ENCODE measurements at places on chromosomes 12 and 14.

GRCh38 chr12:110861729-110862128 lies 14.9 kb downstream of the CCDC63 start:
- no peak for DNase-seq

DNA sequence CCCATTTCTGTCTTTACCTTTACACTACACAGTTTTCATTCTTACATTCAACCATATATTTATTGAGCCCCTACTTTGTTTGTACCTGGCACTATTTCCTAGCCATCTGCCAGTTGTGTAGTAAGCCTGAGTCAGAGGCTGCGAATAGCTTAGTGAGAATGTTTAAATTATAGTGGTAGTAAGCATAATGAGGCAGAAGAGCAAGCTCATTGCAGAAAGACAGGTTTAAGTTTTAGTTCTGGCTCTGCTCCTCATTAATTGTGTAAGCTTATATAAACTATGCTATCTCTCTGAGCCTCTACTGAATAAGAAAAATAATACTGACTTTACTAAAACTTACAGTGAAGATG lies 123.5 kb downstream of the NAV3 start:
- DNase-seq, result no peak

DNA sequence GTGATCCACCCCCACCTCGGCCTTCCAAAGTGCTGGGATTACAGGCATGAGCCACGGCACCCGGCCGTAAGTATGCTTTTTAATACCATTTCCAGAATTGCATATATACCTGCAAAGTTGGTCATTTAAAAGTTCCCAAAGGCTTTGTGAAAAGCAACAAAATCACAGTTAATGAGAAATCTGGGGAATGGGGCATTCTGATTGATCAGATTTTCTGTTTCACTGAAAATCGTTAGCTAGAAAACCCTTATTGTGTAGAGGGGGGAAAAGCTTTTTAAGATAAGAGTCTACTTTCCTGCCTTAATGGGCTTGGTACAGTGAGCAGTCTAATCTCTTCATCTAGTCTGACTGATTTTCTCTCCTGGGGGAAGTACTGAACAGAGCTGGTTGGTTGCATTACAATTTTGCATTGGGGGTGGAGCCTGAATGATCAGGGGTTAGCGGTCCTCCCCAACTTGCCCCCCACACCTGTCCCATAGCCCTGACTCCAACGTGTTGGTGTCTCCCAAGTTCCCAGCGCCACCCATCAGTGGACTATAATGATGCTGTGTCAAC lies 23.8 kb downstream of the IL31 start:
- DNase-seq, result no peak

GRCh38 chr14:62546862-62547474 lies 498.3 kb downstream of the KCNH5 start:
- DNase-seq, result no peak

DNA sequence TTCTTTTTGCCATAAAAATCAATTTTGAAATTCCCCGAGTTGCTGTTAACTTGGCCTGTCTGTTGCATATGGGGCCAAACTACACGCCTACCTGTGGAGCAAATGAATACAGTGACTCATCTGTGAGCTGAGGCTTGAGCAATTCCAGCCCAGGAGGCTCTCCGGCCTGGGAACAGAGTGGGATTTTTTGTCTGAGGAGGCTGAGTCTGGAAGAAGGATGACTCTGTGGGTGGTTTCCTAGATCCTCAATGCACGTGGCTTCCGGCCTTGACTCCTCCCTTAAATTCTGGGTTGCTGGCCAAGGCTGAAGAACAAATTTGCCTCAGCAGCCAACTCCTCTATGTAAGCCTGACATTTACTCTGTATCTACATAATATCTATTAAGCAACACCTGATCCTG lies 124.1 kb downstream of the SSPN start:
- DNase-seq, result no peak

- peak; percentile 38 for DNase-seq
Measured at GRCh38 chr12:53751336-53752191, at the start of gene CISTR. TSS of gene CISTR (minus strand) at chr12:53751979.

DNA sequence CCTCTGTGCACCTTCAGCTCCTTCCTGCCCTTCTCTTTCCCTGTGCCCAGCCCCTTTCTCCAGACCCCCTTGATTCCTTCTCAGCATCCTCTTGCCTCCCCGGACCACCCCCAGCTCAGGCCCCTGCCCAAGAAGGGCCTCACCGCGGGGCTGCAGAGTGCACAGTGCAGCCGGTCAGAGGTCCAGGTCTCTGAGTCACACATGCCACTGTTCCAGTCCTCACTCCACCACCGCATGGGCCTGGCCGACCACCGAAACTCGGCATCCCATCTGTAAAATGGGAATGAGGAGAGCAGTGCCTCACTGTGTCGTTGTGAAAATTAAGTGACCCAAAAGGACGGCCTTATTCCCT lies 13.3 kb downstream of the BDKRB1 start:
- DNase-seq, result no peak

DNA sequence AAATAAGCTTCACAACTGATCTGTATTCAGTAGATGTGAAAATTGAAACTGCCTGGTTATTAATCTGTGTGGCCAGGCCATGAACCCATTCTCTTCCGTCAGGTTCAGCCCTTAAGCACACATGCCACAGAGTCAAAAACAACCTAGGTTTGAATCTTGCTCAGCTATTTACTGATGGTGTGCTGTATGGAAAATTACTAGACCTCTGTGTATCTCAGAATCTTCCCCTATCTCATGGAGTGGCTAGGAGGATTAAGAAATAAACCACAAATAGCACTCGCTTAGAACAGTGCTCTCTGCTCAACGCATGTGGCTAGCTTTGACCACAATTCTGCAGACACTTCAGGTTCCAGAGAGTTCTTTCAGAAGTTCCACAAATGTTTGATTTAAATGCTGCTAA lies 240.7 kb upstream of the PLEKHG7 start:
- DNase-seq, result no peak

DNA sequence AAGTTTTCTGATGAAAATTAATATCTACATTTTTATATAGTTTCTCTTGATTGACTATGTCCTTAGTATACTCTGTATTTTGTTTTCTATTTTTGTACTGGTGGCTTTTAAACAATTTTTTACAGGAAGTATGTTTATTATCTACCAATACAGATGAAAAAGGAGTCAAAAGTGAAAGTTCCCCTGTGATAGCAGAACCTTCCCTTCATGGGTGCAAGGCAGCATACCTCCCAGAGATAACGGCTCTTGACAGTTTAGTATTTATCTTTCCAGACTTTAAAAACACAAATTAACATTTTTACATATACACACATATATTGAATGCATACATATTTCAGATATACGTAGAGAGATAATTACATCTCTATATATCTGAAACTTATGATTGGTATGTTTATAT lies 17.1 kb upstream of the FAM234B start:
- DNase-seq, result no peak

DNA sequence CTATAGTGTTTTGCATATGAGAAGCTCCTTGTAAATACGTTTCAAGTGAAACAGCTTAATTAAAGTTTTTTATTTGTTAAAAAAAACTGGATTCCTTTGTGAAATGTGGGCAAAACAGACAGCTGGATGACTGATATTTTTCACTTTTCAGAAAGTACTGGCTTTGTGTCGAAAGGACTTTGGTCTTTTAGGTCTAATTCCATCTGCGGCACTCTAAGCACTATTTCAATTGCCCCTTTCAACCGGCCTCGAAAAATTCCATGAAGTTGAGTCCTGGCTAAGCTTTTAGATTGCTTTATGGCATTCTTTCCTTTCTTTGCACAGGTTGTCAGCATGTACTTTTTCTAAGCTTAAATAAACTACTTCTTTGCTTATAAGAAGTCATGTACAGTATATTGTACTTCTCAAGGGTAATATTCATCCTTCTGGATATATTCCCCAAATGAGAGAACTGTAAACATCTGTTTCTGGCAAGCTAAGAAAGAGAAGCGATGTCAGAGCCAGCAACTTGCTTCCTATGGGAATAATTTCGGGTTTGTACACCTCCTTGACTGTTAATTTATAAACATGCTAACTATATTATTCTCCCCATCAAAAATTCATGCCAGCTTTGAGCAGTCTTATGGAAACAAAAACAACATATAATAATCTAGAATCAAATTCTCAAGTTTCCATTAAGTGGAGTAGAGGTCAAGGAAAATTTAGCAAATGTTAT lies 611.3 kb downstream of the ETNK1 start:
- no peak for DNase-seq

- no peak for DNase-seq
Measured at GRCh38 chr12:13562915-13563742, 366.6 kb downstream of the EMP1 start.

DNA sequence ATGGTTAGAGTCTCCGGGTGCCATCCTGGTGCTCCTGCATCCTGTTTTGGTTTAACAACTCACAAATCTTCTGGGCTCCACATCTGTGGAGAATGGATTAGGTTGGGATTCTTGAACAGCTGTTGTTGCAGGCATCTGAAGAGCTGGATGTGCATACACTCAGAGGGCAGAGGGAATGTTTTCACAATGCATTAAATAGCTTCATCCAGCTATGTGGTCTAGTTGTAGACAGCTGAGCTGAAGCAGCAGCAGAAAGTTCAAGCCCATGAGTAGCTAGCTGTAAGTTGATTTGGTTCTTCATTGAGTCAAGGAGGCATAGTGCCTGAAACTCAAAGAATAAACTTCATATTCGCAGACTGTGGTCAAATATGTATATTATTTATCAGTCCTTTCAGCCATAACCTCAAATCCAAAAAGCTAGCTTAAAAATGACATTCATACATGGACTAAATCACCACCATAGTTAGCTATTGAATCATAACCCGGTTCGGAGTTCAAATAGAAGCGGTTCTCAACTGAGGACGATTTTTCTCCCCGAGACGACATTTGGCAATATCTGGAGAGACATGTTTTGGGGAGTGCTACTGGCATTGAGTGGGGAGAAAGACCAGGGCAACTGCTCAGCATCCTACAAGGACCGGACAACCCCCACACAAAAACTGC lies 858 bp upstream of the ANKRD13A start:
- no peak for DNase-seq

DNA sequence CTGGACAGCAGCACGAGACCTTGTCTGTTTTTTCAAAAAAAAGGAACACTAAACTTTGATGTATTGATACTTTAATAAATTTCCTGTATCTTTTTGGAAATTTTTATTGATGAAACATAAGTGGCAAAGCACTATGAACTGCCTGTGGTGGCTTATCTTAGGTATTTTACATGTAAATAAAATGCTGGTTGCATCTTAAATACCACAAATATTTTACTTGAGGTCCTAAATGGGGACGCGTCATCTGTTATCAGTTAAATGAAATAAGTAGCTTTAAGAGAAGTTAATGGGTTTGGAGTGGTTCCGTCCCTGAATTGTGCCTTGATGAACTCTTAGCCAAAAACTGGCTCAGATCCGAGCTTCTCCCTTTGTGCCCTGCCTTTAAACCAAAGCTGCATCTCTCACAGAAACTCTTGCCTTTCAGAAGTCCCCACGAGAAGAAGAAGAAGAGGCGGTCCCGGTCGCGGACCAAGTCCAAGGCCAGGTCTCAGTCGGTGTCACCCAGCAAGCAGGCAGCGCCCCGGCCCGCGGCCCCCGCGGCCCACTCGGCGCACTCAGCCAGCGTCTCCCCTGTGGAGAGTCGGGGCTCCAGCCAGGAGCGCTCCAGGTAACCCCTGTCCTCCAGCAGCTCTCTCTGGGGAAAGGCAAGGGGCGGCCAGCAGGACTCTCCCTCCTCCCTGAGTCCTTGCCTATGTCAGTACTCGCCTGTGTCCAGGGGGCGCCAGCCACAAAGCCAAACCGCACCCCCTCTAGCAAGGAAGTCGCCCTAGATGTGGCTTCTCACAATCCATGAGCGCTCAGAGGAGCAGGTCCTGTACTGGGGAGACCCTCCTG lies 31.2 kb upstream of the MMP17 start:
- DNase-seq, result no peak

GRCh38 chr14:68036202-68036601 lies 216.6 kb downstream of the RAD51B start:
- DNase-seq, result no peak

- DNase-seq, result peak; percentile 74
Measured at GRCh38 chr14:89027097-89027740, 202.8 kb downstream of the TTC8 start.

- no peak for DNase-seq
Measured at GRCh38 chr12:131047789-131048610, 94.3 kb downstream of the ADGRD1 start.

GRCh38 chr12:113732916-113733315 lies 233.2 kb downstream of the RBM19 start:
- DNase-seq, result no peak

GRCh38 chr12:124543590-124544310 lies 23.7 kb downstream of the NCOR2 start:
- no peak for DNase-seq

DNA sequence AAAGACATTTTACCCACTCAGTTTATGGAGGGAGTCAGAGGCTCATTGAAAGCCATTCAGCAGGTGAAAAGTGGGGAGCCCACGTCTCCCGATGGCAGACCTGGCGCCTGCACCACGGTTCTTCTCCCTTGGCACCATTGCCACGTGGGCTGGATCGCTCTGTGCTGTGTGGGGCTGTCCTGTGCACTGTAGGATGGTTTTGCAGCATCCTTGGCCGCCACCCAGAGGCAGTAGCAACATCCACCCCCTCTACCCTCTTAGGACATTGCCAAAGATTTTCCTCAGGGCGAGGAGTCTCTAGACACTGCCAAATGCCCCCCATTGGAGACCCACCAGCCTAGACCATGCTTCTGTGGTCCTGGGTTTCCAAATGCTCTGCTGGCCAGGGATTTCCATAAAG lies 60.2 kb downstream of the SYNE3 start:
- DNase-seq, result no peak

DNA sequence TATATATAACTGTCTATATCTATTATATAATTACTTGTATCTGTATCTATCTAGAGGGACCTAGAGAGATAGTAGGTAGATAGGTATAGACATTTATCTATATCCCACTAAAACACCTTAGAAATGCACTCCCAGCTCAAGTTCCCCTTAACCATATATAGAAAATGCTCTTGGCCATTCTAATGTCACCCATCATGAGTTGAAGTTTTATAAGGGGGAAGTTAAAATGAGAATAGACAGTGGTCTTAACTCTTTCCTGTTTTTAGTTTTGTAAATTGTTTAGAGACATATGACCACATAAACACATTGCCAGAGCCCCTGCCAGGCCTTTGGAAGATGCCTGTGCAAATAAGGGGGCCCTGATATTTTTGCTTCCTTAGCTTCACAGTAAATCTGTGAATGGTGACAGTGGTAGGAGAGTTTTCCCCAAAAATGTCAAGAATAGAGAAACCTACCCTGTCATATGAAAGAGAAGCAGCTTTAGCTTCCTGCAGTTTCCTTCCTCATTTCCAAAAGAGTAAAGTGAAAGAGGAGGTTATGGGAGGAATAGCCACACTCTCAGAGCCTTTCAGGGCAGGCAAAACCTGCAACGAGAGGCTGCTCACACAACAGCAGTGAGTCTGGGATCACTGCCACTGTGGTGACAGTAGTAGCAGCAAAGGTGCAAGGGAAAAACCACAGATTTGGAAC lies 45.5 kb downstream of the MGST1 start:
- DNase-seq, result no peak

DNA sequence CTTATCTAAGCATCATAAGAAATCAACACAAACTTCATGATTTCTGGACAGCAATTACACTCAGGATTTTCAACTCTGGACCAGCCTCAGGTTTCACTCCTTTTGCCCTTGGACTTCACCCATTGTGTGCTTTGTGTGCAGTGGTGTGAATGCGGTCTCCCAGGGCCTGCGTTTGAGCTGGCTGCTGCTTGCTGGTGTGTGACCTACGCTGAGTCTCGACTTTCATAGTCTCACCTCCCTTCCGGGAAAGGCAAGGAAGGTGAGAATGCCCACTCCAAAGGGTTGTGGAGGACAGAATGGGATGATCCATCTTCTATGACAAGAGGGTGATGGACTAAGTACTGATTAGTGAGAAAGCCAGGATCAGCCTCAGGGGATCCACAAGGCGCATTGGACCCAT lies 228.8 kb downstream of the C12orf75 start:
- DNase-seq, result no peak

Measured in activated T-cell treated with anti-CD3 and anti-CD28 coated beads, Interleukin-2, amount 50 U/mL, for 72 hours (primary cell).